ENCODE measurements at places on chromosomes 6 and 20.

GRCh38 chr6:103193413-103193812 lies 1666.3 kb downstream of the HACE1 start:
- no peak for DNase-seq

- DNase-seq = no peak
Observed at GRCh38 chr6:34346175-34347119, 46.0 kb downstream of the NUDT3 start.

- no peak for DNase-seq
Observed at GRCh38 chr6:43970068-43970912, 157.0 kb downstream of the MRPL14 start.

- no peak for DNase-seq
Observed at GRCh38 chr6:37126961-37127616, 42.9 kb upstream of the PIM1 start.

DNA sequence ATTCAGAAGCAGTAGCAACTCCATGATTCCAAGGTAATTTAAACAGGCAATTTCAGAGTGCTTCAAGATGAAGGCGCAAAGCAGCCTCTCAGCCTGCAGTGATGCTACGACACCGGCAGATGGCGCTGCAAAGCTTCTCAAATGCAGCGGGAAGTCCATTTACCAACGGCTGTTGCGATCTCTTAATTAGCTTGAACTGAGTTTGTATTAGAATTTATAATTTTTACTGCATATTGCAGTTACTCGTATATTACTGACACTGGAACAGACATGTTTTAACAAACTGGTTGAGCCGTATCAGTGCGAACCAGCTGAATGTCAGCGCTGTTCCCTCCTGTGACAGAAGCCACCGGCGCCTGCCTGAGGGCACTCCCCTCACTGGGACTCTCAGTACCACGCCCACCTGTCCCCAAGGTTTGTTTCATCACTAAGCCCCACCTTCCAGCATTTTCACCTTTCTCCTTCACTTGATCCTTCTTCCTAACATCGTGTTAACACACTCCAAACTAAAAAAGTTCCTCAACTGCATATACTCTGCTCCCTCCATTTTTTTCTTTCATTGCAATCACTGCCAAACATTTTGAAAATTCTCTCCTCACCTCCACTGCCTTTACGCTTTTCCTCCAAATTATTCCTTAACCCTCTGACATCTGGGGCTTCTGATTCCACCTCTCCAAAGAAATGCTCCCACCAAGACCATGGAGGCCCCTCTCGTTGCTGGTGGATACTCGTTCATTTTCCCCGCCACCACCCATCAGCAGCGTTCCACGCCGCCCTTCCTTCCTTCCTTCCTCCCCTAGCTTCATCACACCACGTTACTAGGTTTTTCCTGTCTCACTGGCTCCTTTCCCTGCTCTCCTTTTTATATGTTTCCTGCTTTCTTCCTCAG lies 14.5 kb downstream of the GNL1 start:
- peak; percentile 72 for DNase-seq

DNA sequence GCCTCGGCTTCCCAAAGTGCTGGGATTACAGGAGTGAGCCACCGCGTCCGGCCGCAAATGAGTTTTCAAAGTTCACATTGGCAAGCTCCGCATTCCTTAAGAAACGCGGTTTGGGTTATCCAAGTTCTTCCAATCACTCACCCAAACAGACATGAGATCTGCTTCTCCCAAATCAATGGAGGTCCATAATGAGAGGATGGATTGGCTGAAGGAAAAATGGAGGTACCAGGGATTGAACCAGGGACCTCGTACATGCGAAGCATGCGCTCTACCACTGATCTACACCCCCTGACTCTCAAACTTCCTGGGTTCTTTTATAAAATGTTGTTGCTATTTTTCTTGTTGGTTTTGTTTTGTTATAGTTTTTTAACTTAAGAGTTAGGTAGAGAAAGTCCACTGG lies 170.0 kb downstream of the GPX5 start:
- DNase-seq = no peak

DNA sequence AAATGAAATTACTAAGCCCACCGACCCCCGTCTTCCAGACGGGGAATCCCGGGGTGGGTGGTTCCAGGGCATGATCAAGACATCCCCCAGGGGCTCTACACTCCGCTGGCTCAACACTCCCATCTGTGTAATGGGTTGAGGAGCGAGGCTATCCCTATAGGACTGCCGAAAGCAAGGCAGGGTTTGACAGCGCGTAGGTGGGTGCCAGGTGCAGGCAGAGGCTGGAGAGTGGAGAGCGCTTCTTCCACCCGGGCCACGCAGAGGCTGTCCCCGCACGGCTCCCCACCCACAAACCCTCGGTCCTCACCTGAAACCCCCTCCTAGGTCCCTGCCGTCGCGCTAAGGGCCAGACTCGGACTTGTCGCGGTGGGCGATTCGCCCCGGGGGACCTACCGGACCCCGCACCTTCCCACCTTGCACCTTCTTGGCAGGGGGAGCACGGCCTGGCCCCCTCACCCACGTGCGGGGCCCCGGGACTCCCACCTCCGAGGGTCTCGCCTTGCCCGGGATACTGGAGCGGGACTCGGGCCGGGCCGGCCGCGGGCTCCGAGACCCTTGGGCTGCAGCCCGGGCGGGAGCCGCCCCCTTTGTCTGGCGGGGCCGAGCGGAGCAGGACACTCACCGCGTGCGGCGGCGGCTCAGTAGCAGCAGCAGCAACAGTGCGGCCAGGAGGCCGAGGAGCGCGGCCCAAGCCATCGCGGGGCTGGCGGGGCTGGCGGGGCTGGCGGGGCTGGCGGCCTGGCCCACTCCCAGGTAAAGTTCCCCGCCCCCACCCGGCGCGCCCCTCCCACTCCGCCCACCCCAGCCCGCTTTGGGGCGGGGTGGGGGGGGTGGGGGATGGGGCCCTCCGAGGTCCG lies at the start of gene PTGIS:
PTGIS (minus strand) TSS at position 717 of the 857 bp plus-strand sequence; CDS start at position 696, 21 bp downstream.
- DNase-seq = peak; percentile 67

- no peak for DNase-seq
Observed at GRCh38 chr6:14231501-14232280, 114.1 kb downstream of the CD83 start.

GRCh38 chr6:14129575-14129974 lies 12.0 kb downstream of the CD83 start:
- DNase-seq = peak; percentile 77

DNA sequence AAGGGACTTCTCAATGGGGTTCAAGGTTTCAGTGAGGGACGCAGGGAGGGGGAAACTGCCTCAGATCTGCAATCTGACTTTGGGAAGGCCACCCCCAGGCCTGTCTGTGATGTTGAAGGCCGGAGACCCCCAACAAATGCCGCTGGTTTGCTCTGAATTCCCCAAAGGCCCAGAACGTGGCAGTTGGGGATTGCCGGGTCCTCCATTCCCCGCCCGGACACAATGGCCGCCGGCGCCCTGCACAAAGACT lies 326 bp upstream of the BCL2L1 start:
- no peak for DNase-seq

GRCh38 chr6:22343864-22344263 lies 47.0 kb upstream of the PRL start:
- DNase-seq = no peak

GRCh38 chr6:18260448-18261106 lies 3.8 kb downstream of the DEK start:
- DNase-seq = no peak

DNA sequence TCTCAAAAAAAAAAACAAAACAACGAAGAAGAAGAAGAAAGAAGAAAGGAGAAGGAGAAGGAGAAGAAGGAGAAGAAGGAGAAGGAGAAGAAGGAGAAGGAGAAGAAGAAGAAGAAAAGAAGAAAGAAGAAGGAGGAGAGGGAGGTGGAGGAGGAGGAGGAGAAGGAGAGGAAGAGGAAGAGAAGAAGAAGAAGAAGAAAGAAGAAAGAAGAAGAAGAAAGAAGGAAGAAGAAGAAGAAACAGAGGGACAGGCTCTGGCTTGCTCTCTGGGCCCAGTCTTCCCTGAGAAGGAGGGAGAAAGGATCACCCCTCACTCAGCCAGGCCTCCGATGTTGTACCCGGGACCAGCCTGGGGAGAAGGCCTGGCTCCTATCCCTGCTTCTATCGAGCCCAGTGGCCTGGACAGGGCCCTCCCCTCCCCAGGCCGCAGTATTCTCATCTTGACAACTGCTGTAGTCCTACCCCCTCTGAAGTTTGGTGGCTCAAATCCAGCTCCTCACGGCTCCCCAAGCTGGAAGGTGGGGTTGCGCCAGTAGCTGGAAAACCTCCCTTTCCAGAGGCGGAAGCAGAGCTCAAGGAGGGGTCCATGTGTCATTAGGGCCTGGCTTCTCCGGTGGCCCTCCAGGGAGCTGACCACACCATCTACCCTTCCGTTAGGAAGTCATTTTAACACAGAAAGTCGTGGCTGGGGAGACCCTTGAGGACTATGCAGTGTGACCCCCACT lies 18.9 kb downstream of the C6orf132 start:
- no peak for DNase-seq

DNA sequence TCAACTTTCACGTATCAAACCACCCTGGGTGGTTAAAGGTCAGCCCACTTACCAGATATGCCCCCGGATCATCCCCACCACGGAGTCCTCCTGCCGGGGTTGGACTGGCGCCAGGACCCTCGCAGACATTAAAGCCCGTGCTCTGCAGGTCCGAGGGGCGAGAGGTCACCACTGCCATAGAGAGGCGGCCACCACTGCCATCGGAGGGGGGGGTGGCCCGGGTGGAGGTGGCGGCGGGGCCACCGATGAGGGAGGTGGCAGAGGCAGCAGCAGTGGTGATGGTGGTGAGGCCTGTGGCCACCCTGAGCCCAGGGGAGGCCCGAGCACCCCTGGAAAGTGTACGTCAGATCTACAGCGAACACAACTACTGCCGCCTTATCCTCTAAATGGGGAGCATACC lies 76.3 kb downstream of the ASXL1 start:
- DNase-seq = no peak

GRCh38 chr6:167163476-167164011 lies 5.8 kb upstream of the GPR31 start:
- no peak for DNase-seq

DNA sequence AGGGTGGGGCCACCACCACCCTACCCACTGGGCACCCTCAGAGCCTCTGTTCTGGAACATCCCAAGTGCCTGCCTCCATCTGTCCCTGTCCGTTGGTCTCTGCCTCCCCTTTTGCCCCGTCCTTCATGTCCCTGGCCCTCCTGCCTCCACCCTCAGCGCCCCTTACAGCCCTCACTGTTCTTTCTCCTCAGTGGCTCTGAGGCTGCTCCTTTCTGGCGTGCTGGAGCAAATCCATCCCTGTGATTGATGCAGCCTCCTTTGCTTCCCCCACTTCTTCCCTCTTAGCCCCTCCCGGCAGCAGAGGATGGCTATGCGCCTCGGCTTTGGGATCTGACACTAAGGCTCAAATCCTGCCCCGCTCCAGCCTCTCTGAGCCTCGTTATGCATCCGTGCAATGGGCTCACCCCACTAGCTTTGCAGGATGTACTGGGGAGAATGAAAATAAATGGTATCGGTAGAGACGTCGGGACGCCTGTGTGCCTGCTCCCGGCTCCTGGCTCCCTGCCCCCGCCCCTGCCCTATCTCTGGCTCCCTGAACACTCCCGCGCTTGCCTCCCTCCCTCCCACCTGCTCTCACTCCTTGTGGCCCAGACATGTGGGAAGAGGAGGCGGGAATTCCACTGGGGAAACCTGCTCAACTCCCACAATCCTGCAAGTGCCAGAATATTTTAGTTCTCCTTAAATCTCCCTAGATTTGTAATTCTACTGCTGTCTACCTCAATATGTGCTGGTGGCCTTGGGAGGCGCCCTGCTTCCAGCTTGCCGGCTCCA lies 13.1 kb downstream of the VSTM2L start:
- DNase-seq = peak; percentile 56

- DNase-seq = no peak
Observed at GRCh38 chr20:59144179-59144830, 19.3 kb upstream of the ZNF831 start.

GRCh38 chr20:41509316-41510200 lies 108.6 kb downstream of the CHD6 start:
- DNase-seq = no peak

- DNase-seq = no peak
Observed at GRCh38 chr20:59580146-59580946, 24.0 kb upstream of the PHACTR3 start.

DNA sequence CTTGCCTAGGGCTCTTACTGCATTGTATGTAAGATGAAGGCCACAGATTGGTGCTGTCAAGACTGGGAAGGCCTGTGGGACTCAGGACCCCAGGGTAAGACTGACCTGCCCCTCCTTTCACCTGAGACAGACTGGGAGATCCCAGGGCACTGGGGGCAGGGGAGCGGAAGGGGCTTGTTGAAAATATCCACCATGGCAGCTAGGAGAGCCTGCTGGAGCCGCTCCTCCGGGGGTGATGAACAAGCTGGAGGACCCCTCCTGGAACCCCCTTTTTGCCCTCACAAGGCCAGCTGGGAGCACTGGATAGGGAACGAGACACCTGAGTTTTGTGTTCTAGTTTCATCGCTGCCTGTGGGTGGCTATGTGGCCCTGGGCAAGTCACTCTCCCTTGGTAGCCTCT lies 9.2 kb upstream of the SDCBP2 start:
- DNase-seq = no peak

- DNase-seq = no peak
Observed at GRCh38 chr20:54339093-54339492, 131.2 kb downstream of the PFDN4 start.

DNA sequence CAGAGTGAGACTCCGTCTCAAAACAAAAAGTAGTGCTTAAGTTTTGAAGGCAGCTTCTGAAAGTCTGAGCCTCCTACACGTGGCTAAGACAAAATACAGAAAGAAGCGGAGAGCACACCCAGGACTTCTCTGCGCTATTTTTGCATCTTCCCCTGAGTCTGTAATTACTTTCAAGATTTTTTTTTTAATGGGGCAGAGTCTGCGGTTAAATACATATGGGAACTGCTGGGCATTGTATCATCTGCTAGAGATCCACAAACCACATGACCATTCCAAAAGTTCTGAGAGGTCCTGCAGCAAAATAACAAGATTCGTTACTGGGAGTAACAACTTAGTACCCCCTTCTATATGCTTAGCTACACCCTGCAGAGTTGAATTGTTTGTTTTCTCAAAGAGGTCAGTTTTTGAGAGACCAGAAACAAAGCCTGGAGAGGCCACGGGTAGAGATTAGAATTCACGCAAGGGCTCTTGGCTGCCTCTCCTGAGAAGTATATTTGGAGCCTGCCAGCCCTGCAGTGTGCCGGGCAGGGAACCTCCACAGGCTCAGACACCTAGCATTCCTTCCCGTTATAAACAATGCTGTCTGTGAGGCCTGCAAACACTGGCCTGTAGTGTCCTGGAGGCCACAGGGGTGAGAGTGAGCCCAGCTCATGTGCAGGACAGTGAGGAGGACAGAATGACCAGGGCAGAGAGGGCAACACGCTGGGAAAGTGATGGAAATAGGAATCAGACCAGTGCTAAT lies 48.2 kb upstream of the FAM50B start:
- DNase-seq = no peak

- no peak for DNase-seq
Observed at GRCh38 chr6:4797587-4797986, 21.4 kb downstream of the CDYL start.

GRCh38 chr6:105432797-105433196 lies 29.9 kb upstream of the PREP start:
- DNase-seq = no peak
